Stimulated activated CD8-positive, alpha-beta memory T cell treated with anti-CD3 and anti-CD28 coated beads, Interleukin-4, amount 100 ng/mL, for 24 hours (primary cell): ENCODE measurements at places on chromosomes 13 and 19.
A peak's percentile ranks its signal among the peaks of the same experiment; 100 is the strongest.

DNA sequence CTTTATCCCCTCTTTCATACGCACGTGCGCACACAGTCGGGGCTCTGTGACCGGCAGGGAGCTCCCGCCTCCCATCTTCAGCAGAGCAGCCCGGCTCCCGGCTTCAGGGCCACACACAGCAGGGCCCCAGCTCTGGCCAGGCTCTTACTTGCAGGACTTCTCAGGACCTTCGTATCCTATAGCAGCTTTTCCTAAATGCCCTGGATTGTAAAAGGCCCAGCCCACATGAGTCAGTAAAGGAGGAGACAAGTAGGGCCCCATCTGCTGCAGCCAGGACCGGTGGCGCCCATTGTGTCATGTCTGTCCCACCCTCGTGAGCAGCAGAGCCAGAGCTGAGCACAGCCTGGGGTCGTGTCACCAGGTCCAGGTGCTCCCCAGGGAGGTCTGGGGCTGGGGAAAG, 107.6 kb upstream of the VSTM2B start:
- no peak for DNase-seq

DNA sequence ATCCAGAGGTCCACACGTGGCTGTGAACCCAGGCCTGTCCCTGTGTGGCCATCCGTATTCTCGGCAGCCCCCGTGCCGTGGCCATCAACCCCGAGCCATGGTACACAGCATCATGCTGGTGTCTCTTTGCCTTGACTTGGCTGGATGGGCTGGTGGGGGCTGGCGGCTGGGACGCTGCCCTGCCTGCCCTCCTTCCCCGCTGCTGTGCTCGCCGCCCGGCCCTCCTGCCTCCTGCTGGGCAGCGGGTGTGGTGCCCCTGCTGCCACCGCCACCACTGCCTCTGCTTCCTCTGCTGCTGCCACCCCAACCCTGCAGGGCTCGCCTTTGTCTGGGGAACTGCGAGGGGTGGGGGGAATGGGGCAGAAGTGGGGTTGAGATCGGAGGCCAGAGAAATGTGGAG, 19.7 kb upstream of the EHD2 start:
- DNase-seq: no peak

GRCh38 chr19:57437931-57438330, 2.8 kb downstream of the ZNF749 start:
- no peak for DNase-seq

- DNase-seq: no peak
These were observed 5.4 kb upstream of the EPN1 start for GRCh38 chr19:55669418-55670279.

DNA sequence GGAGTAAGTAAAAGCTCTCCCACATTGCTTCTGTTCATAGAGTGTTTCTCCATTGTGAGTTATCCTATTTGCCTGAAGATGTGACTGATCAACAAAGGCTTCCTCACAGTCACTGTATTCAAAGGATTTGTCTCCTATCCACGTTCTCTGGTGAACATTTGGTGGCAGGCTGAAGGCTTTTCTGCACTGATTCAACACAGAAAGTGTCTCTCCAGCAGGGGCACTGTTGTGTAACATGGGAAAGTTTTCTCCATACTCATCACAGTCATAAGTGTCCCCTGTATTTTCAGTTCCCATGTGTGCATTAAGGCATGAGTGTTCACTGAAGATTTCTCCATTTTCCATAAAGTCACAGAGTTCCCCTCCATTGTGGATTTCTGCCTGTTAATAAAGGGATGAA, 17.6 kb downstream of the ZNF121 start:
- no peak for DNase-seq

- DNase-seq: no peak
These were observed 1.0 kb upstream of the MEF2B start for GRCh38 chr19:19170873-19171672.

DNA sequence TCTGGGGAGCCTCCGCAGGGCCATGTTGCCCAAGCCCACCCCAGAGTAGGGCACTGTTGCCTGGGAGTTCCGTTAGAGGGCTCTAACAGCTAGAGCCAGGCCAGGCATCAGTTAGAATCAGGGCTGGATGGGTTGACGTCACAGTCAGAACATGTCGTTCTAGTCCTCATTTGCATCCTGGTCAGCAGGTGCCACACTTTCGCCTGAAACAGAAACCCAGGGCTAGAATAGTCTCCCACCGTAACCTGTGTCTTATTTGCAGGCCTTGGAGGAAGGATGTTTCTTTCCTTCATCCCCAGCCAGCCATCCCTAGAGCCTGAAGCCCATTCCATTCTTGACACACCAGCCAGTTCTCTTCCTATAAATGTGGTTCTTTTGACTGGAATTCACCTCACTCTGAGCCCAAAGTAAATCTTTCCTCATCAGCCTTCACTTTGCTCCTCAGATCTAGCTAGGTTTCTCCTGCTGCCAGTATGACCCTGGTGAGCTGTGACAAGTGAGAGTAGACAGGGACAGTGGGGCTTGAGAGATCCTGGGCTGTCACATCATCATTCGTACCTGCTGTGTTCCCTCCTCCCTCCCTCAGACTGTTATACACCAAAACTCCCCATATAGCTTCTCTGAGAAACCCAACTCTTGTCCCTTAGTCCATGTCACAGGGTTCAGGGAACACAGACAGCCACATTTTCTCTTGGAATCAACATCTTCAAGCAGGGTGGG, 12.2 kb upstream of the CCDC97 start:
- DNase-seq: no peak

DNA sequence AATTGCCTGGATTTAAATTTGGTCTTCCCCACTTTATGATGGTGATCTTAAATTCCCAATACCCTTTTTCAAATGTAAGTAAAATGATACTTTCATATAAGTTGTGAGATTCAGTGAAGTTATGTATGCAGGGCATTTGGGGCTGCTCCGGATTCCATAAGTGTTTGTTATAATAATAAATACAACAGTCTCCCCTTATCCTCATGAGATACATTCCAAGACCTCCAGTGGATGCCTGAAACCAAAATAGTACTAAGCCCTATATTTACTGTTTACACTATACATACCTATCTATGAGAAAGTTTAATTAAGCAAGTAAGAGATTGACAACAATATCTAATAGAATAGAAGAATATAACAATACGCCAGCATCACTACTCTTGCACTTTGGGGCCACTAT, 2237.8 kb downstream of the PCDH9 start:
- no peak for DNase-seq

DNA sequence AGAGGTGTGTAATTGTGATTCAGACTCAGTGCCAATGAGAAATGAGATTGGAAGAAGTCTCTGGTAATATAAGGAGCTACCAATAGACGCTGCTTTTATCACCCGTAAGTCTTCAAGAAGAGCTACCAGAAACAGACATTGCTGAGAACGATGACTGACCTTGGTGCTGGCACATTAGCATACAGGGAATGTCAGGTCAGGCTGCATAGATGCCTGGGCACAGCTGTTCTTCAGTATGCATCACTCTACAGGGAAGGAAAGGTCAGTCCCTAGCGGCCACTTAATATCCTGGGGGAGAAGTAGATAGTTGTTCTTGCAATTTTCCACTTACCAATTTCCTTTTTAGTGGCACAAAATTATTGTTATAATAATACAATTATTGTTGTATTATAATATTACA, 380.4 kb downstream of the PCDH9 start:
- DNase-seq: no peak

- DNase-seq: no peak
These were observed 271.4 kb downstream of the NALCN start for GRCh38 chr13:101144808-101145419.

DNA sequence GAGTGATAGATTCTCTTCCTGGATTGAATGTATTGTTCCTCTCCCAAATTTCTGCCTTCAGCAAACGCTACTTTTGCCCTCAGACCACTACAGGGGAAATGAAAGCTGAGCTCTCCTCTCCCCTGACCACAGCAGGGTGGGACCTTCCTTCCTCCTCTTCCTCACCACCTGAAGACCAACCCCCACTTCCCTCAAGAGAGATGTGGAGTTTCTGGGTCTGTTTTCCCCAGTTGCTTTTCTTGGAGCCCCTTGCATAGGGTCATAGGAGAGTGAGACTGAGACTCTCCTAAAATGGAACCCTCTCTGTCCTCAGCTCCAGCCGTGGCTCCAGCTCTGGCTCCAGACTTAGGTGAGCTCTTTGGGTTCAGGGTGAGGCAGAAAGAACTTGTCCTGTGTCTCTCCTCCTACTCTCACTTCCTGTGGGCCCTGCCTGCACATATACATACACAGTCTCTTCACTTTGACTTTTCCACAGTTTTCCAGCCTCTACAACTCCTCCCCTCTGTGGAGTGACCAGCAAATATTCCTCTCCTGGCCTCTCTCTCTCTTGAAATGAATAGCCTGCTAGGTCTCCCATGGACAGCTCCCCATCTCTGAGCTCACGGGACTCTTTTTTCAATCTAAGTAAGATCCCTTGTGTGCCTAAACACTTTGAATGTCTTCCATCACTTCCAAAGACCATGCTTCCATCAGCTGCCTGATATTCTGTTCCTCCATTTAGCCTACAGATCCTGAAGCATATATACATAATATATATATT, 19.2 kb upstream of the ZNF175 start:
- DNase-seq: no peak

DNA sequence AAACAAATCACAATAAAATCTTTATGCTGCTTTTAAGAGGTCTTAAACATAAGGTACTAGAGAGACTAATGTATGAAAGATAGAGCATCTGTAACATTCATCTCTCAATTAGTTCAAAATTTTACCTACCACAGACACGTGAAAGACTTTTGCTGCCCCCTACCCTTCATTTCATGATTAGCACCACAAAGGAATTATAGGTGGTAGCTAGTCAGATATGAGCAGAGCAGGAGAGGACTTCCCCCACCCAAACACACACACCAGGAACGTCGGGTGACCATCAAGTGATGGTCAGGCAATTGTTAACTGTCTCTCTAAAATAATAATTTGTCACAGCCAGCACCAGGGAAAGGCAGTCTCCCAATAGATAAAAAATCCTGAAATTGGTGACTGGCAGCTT, 1531.7 kb upstream of the SPRY2 start:
- no peak for DNase-seq

DNA sequence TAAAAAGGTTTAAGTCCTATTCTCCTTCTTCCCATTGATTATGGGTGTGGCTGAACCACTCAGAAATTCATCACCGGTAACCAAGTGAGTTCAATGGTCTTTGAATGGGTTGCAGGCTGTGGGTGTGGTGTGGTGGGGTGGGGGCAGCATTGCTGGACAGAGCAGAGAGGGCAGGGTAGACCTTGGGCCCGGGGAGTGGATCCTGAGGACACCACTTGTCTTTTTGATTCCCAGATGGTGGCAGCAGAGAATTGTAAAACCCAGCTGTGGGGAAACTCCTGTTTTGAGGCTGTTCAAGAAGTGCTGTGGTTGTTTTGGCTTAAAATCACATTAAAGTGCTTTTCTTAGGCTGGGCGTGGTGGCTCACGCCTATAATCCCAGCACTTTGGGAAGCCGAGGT, 45.8 kb upstream of the RGCC start:
- DNase-seq: no peak

- DNase-seq: no peak
These were observed 6.8 kb upstream of the ACP7 start for GRCh38 chr19:39077323-39077722.

DNA sequence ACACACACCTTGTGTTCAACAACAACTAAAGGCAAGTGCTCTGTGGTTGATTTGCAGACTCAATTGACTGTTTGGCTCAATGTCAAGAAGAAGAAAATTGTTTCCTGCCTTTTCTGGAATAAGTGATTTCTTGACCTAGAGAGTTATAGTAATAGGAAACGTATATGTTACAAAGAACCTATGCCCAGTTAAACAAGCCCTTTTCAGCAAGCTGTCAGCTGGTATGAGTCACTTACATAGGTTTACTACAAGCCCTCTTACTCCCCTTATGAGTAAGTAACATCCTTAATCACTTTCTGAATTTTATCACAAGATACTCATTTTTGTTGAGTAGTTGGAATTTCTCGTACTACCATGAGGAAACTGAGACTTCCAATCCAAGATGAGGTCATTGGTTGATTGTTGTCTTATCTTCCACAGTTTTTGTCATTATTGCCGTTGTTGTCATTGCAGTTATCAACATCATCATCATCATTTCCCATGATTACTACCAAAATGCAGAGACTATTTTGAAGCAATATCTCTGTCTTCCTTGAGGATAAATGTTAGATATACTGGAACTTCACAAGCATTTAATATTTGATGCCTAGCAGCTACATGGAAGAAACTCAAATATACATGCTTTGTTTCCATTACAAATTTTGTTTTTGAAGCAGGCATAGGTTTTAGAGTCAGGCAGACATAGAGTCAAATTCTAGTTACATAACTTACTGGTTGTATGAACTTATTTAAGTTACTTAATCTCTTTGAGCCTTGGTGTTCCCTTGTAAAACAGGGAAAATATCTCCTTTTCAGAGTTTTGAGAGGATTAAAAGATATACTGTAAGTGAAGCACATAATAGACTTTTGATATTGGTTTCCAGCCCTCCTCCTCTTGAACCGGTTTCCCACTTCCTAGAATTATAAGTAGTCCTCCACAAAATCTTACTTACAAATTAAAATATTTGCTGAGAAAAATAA, 106.0 kb downstream of the RAP2A start:
- DNase-seq: no peak

DNA sequence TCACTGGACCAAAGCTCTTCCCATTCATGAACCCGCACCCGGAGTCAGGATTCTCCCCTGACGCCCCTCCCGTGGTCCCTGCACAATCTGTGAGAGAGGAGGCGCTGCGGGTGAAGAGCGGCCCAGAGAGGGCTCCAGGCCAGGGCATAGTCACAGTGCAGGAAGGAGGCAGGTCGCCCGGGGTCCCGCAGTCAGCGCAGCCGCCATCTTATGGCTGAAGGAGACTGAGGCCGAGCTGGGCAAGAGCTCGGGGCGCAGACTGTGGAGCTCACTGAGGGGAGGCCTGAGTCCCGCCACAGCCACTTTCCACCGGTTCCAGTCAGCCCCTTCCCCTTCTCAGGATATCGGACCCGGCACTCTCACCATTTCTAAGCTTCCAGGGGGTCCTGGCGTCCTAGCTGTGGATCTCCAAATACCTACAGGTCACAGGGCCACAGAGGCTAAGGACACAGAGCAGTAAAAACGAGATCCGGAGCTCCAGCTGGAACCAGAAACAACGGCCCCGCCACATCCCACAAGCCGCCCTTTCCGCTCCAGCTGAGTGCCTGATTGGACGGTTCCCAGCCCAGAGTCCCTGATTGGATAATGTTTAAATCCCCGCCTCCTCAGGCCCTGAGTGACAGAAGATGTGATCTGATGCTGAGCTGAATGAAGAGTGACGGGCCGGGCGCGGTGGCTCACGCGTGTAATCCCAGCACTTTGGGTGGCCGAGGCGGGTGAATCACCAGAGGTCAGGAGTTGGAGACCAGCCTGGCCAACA, at the start of gene ZNF99:
Gene ZNF99, minus strand, starts transcription at position 501 of the 760 bp plus-strand sequence. Its CDS starts 135 bp downstream, at position 366.
- DNase-seq: no peak

GRCh38 chr19:12194827-12195731, 32.2 kb downstream of the ZNF136 start:
- peak; percentile 61 for DNase-seq

GRCh38 chr19:45477713-45478453, 10.1 kb downstream of the FOSB start:
- no peak for DNase-seq

DNA sequence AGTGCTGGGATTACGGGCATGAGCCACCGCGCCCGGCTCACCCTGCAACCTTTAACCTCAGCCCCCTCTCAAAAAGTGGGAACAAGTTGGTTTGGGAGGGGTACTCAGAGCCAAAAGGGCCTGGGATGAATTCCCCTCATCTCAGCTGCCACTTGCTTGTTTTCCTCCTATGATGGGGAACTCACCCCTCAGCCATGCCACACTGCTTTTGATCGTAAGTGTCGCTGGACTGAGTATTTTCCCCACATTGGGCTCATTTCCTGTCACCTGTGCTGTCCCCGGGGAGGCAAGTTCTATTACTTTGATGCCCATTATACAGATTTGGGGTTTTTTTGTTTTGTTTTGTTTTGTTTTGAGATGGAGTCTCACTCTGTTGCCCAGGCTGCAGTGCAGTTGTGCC, 6.5 kb downstream of the R3HDM4 start:
- DNase-seq: no peak
